Mammary microvascular endothelial cell (primary cell): ENCODE measurements at places on chromosomes 1 and 21. TPM values are rescaled to one million over a fixed set of nuclear protein-coding genes. Genes with fewer than 3 reads are reported as not detected.

Gene ITLN2
- not detected in 2 replicates for total RNA-seq

Gene GPR25
- not detected in 2 replicates for total RNA-seq

Gene NCAM2
- total RNA-seq, result under 0.01 and 0.05 TPM in 2 replicates

Gene MPL
- total RNA-seq, result not detected in 2 replicates

Gene AMY1B
- total RNA-seq, result not detected in 2 replicates

Gene ADORA3
- total RNA-seq, result not detected in 2 replicates

Gene SIK1
- total RNA-seq, result 0.67 and 0.94 TPM in 2 replicates

Gene POLR3C
- total RNA-seq, result 31.8 and 33.6 TPM in 2 replicates

Gene SYPL2
- total RNA-seq, result 0.05 and 0.33 TPM in 2 replicates

Gene PTPRF
- total RNA-seq, result 97.1 and 109 TPM in 2 replicates

Gene SPRR2F
- total RNA-seq, result not detected in 2 replicates

Gene TMEM222
- 26.4 and 27.7 TPM in 2 replicates for total RNA-seq

Gene APCS
- total RNA-seq, result not detected in 2 replicates

Gene HLCS
- 8.1 and 8.8 TPM in 2 replicates for total RNA-seq

Gene CD1B
- total RNA-seq, result not detected in 2 replicates

Gene C2CD4D
- total RNA-seq, result not detected in 2 replicates

Gene IGSF9
- total RNA-seq, result not detected in 2 replicates

Gene JTB
- 223 and 236 TPM in 2 replicates for total RNA-seq

Gene B3GALT2
- 0.05 TPM in 1 of 2 replicates, not detected in the other for total RNA-seq

Gene KCNA3
- not detected in 2 replicates for total RNA-seq

Gene DIO1
- not detected in 2 replicates for total RNA-seq

Gene DRAXIN
- total RNA-seq, result 0.25 and 0.27 TPM in 2 replicates

Gene HCN3
- 0.20 TPM in 2 replicates for total RNA-seq

Gene WDR47
- 12.0 and 12.5 TPM in 2 replicates for total RNA-seq

Gene KLHDC9
- 1.1 and 2.6 TPM in 2 replicates for total RNA-seq

Gene ESPN
- 0.67 and 1.1 TPM in 2 replicates for total RNA-seq

Gene IL22RA1
- not detected in 2 replicates for total RNA-seq

Gene LEFTY1
- not detected in 2 replicates for total RNA-seq

Gene NPL
- total RNA-seq, result 1.1 and 1.4 TPM in 2 replicates

Gene LCE2A
- total RNA-seq, result not detected in 2 replicates

Gene THEM5
- not detected in 2 replicates for total RNA-seq

Gene LAMC1
- 298 and 383 TPM in 2 replicates for total RNA-seq

Gene NLRP3
- total RNA-seq, result 0.25 and 0.53 TPM in 2 replicates

Gene SDC3
- total RNA-seq, result 11.9 and 15.7 TPM in 2 replicates

Gene PHLDA3
- total RNA-seq, result 67.6 and 85.6 TPM in 2 replicates

Gene SLC6A17
- total RNA-seq, result 2.0 and 2.4 TPM in 2 replicates
